Activated naive CD4-positive, alpha-beta T cell (primary cell): ENCODE measurements at places on chromosomes 7 and 10.

DNA sequence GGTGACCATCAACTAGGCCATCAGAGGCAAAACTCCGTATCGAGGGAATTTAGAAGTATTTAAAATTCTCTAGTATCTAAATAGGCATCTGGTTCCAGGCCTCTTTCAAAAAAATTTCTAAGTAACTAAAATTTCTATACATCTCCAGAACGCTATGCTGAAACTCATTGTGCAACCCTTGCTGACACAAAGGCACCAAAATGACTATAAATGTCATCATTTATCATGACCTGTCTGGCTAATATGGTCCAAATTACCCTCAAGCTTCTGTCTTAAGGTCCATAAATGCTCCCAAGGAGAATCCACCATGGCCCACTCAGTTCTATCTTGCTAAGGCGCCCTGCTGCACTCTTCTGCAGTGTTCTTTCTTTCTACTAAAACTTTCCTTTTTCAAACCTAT is 16.2 kb downstream of the STEAP4 start:
- DNase-seq = no peak

- DNase-seq = no peak
These were observed 29.2 kb upstream of the PROSER2 start for GRCh38 chr10:11793762-11794479.

- DNase-seq = no peak
These were observed 39.5 kb downstream of the CNPY1 start for GRCh38 chr7:155506854-155507337.

GRCh38 chr10:11875494-11876281 is 52.5 kb downstream of the PROSER2 start:
- DNase-seq = no peak

DNA sequence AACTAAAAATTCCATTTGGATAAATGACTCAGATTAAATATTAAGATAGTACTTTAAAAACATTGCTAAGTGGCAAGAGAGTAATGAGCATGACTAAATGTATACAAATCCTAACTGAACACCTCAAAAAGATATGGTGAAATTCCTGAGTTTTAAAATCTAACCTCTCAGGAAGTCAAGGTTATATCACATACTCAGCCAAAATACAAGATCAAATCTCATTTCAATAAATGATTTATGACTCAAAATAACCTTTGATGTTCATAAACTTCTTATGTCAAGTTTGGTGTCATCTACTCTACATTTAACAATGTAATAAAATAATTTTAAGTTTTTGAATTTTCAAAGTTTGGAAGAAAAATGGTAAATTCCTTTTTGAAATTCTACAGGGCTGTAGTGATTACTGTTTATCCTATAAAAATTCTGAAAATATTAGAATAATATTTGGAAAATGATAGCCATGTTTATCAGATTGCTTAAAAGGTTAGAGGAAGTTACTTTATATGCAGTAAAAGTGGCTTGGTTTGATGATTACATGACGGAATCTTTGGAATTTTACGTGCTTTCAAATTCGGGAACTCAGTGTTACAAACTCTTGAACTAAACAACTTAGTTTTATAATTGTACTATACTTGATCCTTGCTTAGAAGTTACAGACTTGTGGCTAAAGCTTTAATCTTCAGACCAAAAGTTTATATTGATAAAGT is 43.7 kb downstream of the ASZ1 start:
- no peak for DNase-seq

DNA sequence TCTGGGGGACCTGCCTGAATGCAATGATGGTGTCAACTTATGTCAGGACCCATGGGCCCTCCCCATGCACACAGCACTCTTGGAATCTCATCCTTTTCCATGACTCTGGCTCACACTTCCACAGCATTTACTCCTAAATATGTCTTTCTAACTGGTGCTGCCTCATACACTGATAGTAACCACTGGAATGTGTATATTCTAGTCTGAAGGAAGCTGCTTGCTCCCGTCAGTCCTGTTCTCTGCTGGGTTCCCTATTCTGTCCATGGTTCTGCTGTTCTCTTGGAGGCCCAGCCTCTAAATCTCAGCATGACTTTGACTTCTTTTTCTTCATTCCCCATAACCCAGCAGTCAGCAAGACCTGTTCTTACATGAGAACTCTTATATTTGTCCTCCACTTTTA is 1055.1 kb downstream of the KCNMA1 start:
- DNase-seq = no peak

- DNase-seq = no peak
These were observed 46.1 kb upstream of the ZMIZ1 start for GRCh38 chr10:79022565-79023230.

DNA sequence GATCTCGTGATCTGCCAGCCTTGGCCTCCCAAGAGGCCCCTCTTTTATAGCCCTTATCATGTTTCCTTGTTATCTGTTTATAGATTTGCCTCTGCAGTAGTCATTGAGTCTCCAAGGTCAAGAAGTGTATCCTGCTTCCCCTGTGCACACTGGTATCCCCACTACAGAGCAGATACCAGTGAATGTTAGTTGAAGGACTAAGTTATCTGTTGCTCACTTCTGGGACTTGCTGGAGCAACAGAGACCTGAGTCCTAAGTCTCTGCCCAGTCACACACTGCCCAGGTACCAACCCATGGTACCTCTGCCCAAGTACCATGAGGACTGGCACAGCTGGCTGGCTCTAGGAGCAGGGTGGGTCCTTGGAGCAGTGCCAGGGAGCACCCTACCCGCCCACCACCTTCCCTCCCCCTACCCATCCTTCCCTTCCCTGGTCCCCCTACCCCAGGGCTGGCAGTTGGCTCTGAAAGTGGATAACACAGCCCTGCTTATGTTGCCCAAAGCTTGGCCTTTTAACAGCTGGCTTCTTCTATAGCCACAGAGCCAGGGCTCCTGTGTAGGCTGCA is 26.5 kb upstream of the PDCD4 start:
- DNase-seq = no peak

DNA sequence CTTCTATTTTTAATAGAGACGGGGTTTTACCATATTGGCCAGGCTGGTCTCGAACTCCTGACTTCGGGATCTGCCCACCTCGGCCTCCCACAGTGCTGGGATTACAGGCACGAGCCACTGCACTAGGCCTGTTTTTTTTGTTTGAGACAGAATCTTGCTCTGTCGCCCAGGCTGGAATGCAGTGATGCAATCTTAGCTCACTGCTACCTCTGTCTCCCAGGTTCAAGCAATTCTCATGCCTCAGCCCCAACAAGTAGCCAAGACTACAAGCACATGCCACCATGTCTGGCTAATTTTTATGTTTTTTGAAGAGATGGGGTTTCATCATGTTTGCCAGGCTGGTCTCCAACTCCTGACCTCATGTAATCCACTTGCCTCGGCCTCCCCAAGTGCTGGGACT is 73.7 kb downstream of the TYW1B start:
- DNase-seq = no peak

DNA sequence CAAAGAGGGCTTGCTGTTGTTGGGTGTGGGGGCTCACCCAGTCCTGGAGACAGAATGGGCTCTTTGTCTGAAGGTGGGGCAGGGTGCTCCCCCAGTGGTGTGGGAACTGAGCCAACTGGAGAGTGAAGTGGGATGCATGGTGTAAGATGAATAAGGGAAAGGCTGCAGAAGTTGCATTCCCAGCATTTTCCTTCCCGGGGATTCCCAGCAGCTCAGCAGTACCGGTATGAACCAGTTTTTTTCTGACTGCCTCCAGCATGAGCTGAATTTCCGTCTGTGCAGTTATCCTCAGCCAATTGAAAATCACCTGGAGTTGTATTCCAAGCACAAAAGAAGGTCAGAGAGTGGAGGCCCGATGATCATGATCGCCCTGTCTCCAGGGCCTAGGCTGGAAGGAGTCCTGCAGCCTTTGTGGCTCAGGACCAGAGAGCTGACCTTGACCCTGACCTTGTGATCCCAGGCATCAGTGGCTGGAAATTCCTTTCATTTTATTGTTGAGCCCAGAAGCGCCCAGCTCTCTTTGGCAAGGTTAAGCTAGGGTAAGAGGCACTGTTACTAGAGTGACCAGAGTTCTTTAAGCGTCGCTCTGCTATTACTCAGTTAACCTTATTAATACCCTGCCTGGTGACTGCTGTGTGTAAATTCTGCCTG is 33.4 kb downstream of the OGDH start:
- no peak for DNase-seq

GRCh38 chr10:88920986-88921593 is 31.5 kb downstream of the ACTA2 start:
- no peak for DNase-seq

GRCh38 chr10:111579473-111579872 is 502.6 kb downstream of the ADRA2A start:
- no peak for DNase-seq

DNA sequence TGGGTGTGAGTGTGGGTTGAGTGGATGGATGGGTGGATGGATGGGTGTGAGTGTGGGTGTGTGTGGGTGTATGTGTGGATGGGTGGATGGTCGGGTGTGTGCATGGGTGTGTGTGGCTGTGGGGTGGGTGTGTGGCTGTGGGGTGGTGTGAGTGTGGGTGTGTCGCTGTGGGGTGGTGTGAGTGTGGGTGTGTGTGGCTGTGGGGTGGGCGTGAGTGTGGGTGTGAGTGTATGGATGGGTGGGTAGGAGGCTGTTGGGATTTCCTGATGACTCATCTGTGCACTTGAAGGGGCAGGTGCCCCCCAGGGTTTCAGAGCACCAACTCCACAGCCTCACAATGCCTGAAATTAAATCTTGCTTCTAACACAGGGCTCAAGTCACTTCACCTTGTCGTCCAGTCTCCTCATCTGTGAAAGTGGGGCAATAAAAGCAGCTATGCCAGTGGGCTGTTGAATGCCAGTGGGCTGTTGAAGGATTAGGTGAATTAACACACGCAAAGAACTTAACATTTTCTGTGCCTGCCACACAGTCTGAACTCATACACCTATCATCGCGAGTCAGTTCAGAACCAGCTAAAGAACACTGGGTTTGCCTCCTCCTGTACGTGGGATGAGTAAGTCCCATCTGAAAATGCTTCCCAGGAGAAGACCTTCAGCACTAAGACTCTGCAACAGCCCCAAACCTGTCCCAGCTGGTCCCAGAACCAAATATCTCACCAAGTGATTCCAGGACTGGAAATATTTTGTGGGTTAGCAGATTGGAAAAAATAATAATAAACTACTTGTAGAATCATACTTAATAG is 32.0 kb downstream of the SFMBT2 start:
- no peak for DNase-seq

DNA sequence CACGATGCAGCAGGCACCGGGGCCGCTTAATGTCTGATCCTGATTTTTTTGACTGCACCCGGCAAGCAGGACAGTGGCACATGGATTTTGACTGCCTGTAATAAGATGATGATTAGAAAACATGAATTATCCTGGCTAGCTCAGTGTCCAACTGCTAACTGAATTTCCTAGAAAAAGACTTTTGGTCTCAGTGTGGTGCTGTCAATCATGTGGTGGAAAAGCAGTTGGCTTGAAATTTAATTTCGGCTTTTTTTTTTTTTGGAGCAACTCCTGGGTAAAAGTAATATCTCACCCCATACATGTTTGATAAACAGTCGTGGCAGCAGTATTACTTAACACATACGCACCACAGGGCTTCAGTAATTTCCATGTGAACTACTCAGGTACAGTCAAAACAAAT is 227.7 kb downstream of the FANK1 start:
- DNase-seq = no peak

DNA sequence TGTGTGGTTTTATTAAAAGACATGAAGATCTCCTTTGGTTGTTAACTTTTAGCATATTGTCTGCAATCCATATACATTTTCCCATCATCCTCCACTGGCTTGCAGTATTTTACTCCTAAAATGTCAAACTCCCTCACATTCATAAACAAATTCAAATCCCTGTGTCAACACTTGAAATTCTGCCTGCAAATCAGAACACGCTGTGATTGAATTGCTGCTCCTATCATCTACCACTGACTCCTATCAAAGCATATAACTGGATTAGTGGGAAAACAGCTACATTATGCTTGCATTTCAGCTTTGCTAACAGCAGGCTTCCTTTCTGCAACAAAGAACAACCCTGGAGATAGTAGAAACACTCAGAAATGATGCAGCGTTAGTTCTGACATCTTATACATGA is 281.8 kb upstream of the HGF start:
- DNase-seq = no peak

GRCh38 chr7:123026251-123026650 is 30.8 kb upstream of the TAS2R16 start:
- no peak for DNase-seq

DNA sequence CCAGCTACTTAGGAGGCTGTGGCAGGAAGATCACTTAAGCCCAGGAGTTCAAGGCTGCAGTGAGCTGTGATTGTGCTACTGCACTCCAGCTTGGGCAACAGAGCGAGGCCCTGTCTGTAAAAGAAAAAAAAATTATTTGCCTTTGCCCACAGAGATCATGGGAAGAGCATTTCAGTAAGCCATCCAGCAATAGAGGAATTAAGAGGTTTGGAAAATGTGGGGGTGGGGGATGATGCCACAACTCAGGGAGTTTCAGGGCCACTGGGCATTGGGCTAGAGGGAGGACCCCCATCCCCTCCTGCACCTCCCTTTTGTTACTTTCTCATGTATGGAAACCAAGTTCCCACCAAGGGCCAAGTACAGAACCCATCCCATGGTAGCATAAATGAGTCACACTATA is 38.4 kb downstream of the SVIL start:
- no peak for DNase-seq

- no peak for DNase-seq
These were observed 12.9 kb upstream of the CSGALNACT2 start for GRCh38 chr10:43125274-43125845.

DNA sequence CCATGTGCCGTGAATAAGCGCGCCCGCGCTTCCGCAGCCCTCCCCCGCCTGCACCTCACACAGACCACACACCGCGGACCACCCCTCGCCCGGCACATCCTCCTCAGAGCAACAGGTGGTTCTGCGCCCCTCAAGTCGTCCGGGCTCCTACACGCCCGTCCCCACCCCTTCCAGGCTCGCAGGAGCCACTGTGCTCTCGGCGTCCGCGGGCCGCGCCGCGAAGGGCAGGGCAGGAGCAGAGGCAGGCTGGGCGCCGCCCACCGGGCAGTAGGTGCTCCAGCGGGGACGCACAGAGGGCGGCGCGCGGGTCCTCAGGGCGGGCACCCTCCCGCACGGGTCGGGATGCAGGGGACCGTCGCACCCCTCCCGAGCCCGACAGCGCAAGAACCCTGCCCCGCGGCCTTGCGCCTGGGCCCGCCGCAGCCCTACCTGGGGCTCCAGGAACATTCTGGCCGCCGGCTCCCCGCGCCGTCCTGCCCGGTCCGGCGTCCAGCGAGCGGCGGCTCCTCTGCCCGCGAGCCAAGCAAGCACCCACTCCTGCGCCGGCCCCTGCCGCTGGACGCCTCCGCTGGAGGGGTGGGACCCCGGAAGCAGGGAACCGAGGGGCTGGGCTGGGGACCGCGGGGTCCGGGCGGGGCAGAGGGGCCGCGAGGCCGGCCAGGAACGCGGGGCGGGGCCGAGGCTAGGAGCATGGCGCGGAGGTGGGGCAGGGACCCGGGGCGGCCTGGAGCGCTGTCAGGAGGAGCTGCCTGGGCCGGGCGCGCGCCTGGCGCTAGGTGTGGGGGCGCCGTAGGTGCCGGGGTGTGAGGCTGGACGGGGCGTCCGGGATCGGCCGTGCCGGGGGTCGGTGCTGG is 37.4 kb downstream of the RASGEF1A start:
- no peak for DNase-seq

DNA sequence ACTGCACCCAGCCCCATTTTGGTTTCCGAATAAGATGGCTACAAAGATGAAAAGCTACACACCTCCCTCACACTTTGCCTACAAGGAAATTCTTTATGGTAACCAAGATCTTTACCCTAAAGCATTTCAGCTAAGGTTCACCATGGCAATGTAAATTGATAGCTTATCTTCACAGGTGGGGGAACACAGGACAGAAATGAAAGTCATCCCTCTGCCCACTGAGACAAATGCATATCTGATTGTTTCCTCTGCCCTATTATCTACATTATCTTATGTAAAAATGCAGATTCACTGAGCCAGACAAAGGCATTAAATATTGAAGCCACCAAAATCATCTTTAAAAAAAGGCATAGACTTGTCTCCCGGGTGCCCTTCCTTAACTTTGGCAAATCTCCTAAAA is 3.2 kb upstream of the TMEM139 start:
- DNase-seq = no peak
